ENCODE measurements at places on chromosomes 12 and 14. TPM values are rescaled to one million over a fixed set of nuclear protein-coding genes. Genes with fewer than 3 reads are reported as not detected.

Gene SRGAP1
- 76.9 TPM for total RNA-seq

Gene RD3L
- total RNA-seq = not detected

DNA sequence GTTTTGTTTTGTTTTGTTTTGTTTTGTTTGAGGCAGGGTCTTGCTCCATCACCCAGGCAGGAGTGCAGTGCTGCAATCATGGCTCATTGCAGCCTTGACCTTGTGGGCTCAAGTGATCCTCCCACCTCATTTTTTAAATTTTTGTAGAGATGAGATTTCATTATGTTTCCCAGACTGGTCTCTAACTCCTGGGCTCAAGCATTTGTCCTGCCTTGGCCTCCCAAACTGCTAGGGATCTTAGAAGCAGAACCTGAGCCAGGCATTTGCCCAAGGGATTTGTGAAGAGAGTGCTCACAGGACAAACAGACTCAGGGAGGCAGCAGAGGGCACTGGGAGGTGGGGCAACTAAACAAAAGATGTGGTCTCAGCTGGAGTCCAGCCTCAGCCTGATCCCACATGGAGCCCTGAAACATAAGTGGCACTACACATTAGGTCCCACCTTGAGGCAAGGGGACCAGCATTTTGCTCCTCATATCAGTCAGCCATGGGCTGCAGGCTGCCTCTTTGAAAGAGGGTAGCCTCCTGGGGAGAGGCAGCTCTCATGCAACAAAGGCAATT lies 86.2 kb upstream of the CMKLR1 start:
- DNase-seq = no peak

DNA sequence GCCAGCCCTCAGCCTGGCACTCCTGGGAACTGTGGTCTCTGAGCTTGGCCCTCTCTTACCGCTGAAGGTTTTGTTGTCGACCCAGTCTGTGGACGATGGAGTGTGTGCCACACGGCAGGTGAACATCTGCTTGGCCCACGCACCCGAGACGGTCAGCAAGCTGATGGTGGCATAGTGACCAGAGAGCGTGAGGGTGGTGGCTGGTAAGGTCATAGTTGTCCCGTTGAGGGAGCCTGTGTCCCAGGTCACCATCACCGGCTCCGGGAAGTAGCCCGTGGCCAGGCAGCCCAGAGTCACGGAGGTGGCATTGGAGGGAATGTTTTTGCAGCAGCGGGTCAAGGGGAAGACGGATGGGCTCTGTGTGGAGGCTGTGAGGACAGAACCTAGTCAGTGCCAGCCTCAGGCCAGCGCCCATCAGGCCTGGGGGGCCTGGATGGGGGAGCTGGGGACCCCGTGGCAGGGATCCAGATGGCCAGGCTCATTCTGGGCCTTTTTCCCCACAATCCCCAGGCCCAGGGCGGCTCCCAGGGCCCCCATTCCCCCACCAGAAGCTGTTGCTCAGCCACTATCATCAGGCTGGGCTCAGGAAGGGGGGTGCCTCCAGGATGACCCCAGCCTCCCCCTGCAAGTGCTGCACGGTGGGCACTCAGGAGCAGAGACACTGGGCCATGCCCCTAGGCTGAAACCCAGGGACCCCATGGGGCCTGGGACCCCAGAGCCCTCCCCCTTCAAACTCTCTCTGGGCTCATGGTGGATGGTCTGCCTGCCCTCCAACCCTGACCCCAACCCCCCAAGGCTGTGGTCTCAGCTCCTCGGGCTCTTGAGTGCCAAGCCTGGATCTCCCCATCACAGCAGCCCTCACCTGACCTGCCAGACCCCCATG lies 75.2 kb downstream of the TMEM121 start:
- no peak for DNase-seq

DNA sequence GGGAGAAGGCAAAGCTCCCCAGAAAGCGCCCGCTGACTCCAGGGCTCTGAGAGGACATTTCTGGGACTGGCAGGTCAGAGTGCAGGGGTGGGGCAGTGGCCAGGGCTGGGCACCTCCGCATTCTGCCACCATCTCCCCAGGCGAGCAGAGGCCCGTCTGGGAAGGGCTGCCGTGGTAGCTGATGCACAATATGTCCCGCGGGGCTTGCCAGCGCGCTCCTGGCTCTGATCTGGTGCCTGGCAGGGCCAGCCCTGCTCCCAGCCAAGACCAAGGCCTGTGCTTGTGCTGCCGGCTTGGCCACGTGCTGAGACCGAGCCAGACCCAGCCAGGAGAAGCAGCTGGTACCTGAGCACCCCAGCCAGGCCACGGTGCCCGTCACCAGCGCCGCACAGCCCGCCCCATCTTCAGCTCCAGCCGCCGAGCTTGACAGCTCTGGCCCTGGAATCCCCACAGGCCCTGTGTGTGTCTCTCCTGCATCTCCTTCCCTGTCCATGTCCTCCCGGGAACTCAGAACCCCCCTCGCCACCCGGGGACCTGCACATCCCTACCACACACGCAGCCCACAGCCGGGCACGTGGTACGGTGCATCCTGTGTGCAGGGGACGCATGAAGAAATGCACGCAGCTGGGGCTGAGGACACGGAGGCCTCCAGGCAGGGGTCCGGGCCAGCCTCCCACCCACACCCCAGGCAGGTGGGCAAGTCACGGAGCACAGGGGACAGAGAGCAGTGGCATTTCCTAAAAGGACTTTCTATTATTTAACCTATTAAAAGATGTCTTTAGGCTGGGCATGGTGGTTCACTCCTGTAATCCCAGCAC lies 68.6 kb upstream of the C14orf180 start:
- DNase-seq = peak; percentile 2

DNA sequence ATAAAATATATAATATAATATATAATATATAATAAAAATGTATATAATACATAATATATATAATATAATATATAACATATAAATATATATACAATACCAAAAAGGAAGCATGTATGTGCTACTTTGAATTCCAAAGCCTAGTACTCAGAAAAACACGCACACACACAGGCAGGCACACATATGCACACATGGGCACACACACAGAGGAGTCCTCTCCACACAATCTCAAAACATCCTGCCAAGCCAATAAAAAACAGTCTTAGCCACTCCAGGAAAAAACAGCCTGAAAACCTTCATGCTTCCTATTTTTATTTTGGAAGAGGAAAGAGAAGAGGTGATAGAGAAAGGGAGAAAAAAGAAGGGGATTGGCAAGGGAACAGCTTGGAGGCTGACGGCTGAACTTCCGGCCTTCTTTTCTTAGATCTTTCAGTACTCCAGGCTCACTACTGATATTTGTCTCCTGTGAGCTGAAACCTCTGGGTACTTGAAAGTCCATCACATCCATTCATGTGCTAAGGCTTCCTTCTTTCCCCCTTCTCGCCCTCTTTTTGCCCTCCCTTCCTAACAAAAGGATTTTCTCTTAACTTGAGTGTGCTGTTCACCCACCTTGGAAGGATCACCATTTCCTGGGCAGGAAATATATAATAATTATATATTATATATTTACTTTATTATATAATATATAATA lies 394.2 kb downstream of the NUAK1 start:
- no peak for DNase-seq

DNA sequence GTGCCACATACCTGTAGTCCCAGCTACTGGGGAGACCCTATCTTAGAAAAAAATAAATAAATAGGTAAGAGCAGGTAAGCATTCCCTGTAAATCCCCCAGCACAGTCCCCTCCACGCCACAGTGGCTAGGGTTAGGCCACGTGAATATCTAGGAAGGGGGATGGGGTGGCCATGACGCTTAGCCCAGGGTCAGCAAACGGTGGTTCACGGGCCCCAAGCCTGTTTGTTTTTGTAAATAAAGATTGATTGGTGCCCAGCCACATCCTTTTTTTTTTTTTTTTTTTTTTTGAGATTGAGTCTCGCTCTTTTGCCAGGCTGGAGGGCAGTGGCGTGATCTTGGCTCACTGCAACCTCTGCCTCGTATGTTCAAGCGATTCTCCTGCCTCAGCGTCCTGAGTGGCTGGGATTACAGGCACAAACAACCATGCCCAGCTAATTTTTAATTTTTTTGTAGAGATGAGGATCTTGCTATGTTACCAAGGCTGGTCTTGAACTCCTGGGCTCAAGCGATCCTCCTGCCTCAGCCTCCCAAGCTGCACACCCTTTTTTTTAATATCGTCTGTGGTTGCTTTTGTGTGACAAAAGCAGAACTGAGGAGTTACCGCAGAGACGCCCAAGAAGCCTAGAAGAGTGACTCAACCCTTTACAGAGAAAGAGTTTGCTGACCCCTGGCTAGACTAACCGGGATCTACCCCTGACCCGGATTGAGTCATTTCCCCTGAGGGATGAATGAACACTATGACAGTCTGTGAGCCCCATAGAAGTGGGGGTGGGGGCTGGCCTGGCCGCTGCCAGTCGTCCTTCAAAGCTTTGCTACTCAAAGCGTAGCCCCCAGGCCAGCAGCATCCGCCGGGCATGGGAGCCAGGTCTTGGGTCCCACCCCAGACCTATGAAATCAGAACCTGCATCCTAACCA lies 113.7 kb upstream of the NCOR2 start:
- peak; percentile 97 for DNase-seq

DNA sequence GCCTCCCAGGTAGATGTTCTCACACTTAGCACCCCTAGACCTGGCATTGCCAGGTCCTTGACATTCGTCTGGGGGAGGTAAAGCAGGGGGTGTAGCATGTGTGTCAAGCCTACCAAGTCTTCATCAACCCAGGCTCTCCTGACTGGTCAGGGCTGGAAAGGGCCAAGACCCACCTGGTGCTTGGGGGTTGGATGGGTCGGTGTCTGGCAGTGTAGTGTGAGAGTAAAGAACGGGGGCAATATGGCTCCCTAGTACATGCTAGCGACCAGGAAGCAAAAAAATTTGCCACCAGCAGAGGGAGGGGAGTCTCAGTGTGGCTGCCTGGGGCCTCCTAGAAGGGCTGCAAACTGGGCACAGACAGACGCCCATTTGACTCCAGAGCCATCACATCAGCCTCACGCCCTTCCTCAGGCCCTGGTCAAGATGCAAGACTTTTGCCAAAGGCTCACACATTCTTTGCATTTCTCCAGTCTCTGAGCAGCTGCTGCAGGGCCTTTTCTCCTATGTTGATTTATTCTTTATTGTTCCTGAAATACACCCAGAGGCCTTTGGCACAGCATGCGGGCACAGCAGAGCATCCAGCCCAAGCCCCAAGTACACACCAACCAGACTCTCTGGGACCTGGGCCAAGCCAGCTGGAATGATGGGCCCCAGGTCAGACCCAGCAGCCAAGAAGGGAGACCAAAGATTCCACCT lies 38.3 kb upstream of the PNMA1 start:
- peak; percentile 50 for DNase-seq

DNA sequence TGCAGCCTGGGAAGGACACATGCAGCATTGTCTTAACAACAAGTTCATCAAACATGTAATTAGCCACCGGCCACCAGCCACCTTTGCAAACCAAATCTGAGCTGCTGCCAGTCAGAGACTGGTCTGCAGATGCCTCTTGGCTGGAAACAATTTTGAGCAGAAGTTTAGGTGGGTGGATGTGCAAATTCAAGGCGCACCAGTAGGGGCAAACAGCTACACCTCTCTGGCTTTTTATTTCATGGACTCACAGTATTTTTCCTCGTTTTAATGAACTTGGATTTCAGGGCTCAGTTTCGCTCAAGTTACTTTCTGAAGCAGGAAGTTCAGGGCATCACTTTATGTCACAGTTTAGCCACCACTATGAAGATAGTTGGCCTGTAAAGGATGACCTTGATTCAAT lies 94.3 kb downstream of the OTX2 start:
- DNase-seq = no peak

DNA sequence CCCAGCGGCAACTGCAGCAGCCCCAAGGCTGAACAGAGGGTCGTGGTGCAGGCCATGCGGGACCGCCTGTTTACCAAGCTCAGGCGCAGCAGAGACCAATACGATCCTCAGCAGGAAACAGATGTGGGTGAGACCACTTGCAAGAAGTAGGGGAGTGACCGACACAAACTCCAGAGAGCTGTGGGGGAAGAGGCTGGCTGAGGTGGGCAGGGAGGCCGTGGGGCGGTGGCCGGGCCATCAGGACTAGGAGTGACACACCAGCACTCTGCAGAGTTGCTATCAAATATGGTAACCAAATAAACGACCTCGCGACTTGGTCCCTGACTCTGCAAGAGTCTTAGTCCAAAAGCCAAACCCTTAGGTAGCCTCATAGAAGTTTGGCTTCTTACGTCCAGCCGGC lies 30.6 kb downstream of the AMN start:
- no peak for DNase-seq

DNA sequence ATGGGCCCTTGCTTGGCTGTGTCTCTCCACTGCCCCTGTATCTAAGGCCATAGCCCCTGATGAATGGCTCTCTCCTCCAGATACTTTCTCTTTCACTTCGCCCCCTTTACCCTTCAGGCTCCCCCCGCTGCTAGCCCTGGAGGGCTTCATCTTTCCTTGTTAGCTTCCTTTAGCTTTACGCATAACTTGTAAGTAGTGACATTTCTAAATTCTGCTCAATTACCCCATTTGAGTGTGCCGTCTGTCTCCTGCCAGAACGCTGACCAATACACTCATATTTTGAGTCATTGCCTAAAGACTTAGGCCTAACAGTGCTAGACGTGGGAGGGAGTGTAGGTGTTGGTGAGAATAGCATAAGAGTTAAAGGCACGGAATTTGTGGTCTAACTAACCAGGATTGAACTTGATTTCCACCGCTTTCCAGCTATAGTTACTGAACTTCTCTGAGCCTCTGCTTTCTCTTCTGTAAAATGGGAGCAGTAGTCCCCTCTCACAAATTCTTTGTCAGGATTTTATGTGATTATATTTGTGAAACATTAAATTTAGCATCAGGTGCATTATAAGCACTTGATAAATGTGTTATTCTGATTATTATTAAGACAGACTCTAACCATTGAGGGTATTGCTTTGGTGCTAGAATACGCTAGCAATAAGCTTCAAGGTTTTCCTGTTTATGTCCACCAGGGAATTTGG lies 129.3 kb downstream of the ZFP36L1 start:
- peak; percentile 73 for DNase-seq

DNA sequence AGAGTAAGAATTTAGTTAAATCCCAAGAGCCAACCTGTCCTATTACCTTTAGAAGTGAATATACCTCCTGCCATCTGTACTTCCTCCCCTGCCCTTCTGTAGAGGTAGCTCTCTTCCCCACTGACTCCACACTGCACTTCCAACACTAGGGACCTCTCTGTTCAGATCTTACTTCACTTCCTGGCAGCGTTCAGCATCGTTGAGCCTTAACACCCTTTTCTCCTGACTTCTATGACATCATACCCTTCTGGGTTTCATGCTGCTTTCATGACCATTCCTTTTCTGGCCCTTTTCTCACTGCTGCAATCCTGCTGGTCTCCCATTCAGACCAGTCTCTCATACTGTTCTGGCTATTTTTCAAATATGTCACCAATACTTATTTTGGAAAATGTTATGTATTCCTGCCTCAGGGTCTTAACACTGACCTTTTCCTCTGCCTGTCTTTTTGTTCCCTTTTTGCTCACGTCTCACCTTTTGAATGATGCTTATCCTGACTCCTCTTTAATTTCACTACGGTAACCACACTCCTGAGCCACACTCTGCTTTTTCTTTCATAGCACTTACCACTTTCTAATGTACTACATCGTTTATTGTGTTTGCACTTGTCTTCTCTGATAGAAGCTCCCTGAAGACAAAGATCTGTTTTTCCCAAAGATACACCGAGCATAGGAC lies 67.6 kb downstream of the PLEKHA5 start:
- DNase-seq = no peak

Measured in mammary epithelial cell (primary cell).